ENCODE measurements at places on chromosomes 3 and 15. TPM values are rescaled to one million over a fixed set of nuclear protein-coding genes. Genes with fewer than 3 reads are reported as not detected.

DNA sequence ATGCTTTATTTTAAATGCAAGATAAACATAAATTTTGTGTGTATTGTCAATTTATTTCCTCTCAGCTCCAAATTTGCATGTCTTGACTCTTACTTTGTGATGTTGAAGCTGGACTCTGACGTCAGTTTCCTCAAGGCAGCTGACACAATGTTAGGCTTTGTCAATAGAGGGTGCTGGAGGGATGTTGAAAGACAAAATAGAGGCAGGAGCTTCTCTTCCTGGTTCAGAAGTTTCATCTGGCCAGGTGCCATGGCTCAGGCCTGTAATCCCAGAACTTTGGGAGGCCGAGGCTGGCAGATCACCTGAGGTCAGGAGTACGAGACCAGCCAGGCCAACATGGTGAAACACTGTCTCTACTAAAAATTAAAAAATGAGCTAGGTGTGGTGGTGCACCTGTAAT lies 408.6 kb downstream of the GBE1 start:
- DNase-seq = no peak

GRCh38 chr15:71221417-71221816 lies 106.1 kb downstream of the THSD4 start:
- DNase-seq = no peak

DNA sequence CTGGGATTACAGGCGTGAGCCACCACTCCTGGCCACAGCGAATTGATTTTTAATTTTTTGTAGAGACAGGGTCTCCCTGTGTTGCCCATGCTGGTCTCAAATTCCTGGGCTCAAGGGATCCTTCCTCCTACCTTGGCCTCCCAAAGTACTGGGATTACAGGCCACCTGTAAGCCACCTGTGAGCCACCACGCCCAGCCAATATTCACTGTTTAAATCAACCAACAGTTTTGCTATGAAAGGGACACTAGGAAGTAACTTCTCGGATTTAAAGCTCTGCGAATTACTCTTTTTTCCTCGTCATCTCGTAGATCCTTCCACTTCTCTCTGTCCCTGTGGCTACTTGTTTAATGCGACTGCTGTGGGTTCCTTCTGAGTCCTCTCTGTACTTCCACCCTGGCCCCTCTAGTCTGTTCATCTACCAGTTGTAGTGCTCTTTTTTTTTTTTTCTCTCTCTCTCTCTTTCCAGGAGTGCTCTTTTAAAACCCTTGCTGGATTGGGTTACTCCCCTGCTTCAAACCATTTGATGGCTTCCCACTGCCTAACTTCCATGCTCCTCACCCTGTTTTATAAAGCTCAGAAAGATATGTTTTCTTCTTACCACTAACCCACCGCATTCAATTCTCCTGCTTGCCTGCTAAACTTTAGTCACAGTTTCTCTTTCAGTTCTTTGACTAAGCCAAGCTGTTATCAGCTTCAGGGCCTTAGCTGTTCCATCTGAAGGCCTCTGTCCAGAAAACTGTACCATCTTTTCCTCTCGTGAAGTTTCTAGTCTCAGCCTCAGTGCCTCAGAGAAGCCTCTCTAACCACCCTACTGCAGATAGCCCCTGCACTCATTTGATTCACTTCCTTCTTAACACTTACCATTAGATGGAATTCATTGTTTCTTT lies 12.4 kb downstream of the RTF1 start:
- DNase-seq = no peak

DNA sequence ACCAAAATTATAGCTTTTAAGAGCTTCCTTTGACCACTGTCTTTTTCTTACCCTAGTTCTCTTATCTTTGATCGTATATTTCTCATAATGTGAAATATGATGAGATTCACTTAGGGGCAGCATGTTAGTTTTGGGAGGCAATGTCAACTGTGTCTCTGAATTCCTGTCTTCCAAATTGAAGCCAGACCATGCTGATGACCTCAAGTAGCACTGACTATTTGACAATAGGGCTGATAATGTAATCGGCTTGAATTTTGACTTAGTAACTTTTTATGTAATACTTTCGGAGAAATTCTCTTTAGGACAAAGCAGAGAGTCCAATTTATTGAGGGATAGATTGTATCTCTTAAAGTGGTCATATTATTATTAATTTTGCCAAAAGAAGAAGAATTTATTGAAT lies 295.4 kb upstream of the TPRG1 start:
- no peak for DNase-seq

GRCh38 chr3:115450036-115450435 lies 173.3 kb upstream of the GAP43 start:
- no peak for DNase-seq

GRCh38 chr15:65801229-65801805 lies 9.2 kb upstream of the DENND4A start:
- no peak for DNase-seq

DNA sequence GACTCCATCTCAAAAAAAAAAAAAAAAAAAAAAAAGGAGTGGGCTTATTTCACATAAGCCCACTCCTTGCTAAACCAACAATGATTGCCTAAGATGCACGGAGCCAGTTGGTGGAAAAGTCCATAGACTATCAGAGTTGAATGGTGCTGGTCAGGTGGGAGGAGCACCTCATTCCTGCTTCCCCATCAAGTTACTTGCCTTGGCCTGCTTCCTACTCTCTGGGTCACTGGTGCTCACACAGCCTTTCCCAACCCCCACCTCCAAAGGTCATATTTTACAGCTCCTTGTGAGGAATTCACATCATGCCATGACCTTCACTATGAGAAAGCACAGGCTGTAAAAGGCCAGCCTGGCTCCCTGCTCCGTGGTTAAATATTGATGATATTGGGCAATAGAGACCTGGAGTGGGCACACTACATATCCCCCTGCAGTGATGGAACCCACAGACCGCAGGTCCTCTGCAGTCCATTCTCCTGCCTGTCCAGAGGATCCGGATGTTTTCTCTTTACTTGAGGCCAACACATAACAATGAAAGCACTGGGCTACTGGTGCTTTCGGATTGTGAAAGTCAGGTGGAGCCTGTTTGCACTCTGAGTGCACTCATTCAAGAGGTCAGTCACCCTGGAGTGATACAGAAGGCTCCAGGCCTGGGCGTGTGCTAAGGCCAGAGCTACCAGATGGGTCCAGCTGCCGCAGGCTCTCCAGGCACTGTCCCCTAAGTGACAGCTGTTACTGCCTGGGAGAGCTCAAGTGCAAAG lies at the start of gene SLC51B:
TSS of gene SLC51B (plus strand) at position 664 of the 758 bp plus-strand sequence. CDS start 4,618 bp downstream, outside the sequence.
- peak; percentile 72 for DNase-seq

DNA sequence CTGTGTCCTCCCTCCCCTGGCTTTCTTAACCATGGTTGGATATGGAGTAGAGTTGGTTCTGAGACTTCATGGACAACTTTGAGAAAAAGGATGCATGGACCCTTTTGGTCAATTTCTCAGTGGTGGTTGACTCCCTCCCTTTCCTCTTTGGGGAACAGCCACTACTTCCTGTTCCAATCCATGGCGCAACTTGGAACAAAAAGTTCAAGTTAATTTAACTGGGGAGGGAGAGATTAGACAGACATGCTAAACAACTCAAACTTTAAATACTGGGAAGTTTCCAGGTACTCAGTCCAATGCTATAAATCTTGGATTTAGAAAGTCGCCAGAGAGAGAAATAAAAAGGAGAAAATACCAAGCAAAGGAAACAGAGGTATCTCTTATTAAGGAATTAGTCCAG lies 202.2 kb downstream of the PDZRN3 start:
- DNase-seq = no peak

GRCh38 chr3:50630877-50631276 lies 13.9 kb downstream of the MAPKAPK3 start:
- no peak for DNase-seq

DNA sequence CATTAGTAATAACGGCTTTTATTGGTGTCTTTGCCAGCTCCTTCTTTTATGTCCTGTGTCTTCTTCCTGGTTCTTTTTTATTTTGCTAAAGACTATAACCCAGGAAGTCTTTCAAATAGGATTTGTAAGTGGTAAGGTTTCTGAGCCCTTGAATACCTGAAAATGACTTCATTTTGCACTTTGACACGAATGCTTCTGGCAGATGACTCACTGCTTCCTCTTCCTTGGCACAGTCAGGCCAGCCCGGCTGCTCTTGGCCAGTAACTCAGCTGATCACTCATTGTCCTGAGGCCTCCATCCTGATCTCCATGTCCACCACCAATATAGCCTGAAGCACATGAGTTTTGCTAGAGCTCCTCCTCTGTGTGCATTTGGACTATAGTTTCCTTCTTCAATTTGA lies 48.7 kb upstream of the NR2E3 start:
- DNase-seq = no peak

GRCh38 chr3:189563853-189564563 lies 67.2 kb upstream of the TP63 start:
- DNase-seq = no peak

DNA sequence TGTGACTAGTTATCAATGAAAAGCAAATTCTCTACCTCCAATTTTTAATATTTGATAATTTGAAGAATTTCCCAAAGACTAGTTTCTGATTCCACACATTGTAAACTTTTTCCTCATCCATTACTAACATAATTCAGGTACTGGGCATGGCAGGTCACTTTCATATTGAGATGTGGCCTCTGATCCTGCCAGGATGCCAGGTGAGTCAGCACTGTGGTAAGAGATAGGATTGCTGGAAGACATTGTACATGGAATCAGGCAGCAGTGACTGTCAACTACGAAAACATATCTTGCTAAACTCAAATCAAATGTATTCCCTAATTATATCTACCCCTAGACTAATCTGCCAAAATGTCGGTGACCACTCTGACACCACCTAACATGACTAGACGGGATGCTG lies 33.2 kb upstream of the POU1F1 start:
- no peak for DNase-seq

DNA sequence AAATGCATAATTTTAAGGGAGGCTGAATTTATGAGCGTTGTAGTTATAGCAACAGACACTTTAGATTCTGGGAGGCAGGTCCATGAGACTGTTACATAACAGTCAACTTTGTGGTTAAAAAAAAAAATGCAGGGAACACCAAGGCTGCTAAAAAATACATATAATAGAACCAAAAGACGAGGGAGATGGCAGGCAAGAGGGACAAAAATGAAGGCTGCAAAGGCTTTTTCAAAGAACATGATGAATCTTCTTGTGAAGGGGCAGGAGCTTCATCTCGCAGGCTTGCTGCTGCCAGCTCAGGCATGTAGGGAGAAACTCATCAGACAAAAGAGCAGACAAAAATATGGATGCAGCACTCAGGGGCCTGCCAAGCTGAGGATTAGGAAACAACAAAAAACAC lies 243.9 kb downstream of the SHQ1 start:
- no peak for DNase-seq

DNA sequence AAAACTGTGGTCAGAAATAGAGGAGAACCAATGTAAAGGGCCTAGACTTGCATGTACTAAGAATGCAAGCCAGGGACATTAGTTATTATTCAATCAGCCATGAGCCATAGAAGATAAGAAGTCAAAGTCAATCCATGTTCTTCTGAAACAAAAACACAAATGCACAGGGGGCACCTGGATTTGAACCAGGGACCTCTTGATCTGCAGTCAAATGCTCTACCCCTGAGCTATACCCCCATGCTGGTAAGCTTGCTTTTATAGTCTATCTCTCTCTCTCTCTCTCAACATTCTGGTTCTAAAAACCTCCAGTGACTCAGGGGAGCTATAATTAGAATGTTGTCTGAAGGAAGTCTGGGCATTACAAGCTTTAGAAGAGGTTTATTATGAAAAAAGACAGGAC lies 85.6 kb upstream of the ACP3 start:
- DNase-seq = no peak

GRCh38 chr3:59953104-59953503 lies 903.3 kb upstream of the CFAP20DC start:
- DNase-seq = no peak

GRCh38 chr15:101492766-101493692 lies 3.5 kb upstream of the PCSK6 start:
- DNase-seq = no peak

DNA sequence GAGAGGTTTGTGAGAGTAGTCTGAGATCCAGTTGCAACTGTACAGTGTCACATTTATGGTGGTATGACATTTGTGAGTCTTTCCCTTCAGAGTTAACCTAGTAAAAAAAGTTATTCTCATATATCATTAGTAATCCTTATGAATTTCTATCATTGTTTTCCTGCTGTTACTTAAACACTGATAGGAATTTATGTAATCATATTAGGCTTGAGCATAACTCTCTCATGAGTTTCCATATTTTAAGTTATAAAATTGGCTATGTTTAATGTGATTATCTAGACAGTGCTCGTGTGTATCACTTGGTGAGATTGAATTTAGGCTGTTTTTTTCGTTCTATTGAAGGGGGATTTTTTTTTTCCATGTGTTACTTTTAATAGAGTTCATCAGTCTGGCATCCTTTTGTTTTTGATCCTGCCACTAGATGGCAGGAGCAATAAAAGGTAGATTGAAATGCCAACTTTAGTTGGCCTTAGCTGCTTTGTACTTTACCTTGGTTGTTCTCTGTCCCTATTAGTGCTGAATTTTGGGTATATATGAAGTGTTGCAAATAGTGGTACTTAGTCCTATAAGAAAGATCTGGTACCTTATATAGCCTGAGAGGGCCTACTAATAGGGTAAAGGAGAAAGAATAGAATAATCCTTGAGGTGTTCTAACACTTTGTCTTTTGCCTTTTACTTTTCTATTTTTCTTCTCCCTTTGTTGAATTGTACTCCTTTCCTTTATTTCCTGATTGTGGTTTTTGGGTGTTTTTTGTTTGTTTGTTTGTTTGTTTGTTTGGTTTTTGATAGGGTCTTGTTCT lies 17.9 kb downstream of the STT3B start:
- DNase-seq = no peak

- DNase-seq = no peak
Measured at GRCh38 chr3:141065841-141066805, 15.0 kb downstream of the SPSB4 start.

DNA sequence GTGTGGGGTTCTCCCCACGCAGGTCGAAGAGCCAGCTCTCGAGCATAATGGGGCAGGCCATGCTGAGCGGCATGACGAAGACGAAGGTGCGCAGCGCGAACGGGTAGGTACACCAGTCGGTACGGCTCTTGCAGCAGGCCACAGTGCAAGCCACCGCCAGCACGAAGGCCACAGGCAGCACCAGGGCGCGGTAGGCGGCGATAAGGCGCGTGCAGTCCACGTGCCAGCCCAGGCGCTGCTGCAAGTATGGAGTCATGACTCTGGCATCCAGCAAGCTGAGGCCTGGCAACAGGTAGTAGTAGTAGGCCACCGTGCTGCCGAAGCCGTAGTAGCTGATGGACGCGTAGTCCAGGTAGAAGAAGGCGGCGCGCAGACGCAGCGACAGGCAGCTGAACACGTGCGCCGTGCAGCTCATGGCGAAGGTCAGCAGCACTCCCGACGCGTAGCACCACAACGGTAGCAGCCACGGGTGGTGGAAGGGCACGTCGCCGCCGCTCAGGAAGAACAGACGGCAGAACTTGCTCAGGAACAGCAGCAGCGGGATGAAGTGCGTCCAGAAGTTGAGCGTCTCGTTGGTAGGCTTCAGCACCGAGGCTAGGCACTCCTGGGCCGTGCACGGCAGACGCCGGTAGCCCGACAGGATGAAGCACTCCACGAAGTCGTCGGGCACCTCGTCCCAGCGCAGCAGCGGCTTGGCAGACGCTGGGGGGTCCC lies 797 bp downstream of the PAQR9 start:
- DNase-seq = no peak

- DNase-seq = peak; percentile 27
Measured at GRCh38 chr3:194395778-194396538, 3.1 kb downstream of the GP5 start.

CILP gene
- total RNA-seq = 7.3 TPM

SLCO2A1 gene
- total RNA-seq = 18.0 TPM

GLDN gene
- 4.8 TPM for total RNA-seq

HYKK gene
- total RNA-seq = 6.9 TPM

TMEM207 gene
- not detected for total RNA-seq

PLCH1 gene
- total RNA-seq = 0.85 TPM

C3orf85 gene
- total RNA-seq = not detected

C3orf33 gene
- total RNA-seq = 6.6 TPM

DCLK3 gene
- 0.16 TPM for total RNA-seq
